Activated CD4-positive, alpha-beta T cell treated with anti-CD3 and anti-CD28 coated beads, Interleukin-2, amount 10 ng/mL, durations not matched to agents 7 days and 5 days (primary cell): ENCODE measurements at places on chromosomes 6 and 20. TPM values are rescaled to one million over a fixed set of nuclear protein-coding genes. Genes with fewer than 3 reads are reported as not detected.
A peak's percentile ranks its signal among the peaks of the same experiment; 100 is the strongest.

DNA sequence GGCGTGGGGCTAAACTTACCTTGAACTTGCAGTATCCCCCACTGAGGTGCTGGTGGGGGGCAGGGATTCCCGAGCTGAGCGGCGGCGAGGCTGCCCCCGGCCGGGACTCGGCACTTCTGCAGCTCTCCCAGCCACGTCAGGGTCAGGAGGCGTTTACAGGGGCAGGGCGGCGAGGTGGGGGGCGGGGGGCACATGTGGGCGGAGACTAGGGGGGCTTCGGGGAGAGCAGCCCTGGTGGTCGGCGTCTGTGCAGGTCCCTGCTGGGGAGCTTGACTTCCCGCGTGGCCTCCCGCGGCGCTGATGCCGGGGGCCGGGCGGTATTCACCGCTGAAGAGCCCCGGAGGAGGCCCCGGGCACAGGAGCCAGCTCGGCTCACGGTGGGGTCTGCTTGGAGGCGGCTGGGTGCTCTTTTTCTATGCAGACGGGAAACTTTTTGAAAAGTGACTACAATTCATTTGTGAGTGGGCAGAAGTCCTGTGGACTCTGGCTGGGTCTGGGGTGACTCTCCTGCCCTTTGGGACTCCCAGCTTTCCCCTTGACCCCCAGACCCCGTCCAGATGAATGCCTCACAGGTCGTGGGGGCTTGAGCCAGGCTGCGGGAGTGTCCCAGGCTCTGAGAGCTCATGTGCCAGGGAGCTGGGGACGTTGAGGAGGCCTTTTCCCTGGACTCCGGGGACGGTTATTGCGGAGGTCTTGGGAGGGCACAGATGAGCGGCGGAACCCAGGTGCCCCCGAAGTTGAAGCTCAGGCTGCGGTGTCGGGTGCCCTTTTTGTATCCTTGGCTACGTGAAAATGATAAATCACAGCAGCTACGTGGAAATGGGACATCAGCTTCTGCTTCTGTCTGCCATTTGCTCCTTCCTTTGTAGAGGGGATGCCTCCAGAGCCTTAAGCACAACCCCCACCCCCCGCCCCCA, 75.9 kb upstream of the GATA5 start:
- H3K4me3 ChIP-seq = no peak overlapping the region
- H3K27ac ChIP-seq = no peak overlapping the region
- DNase-seq = no peak
- H3K27me3 ChIP-seq = peaks cover 33% of the 10 kb centered on the region
- H3K36me3 ChIP-seq = no peaks in the 10 kb centered on the region

- no peak for DNase-seq
- H3K4me1 ChIP-seq = peaks cover 5% of the 10 kb centered on the region
Observed at GRCh38 chr20:23131766-23132165, 45.6 kb upstream of the CD93 start.

- no peaks in the 10 kb centered on the region for H3K27me3 ChIP-seq
- H3K4me1 ChIP-seq = no peaks in the 10 kb centered on the region
- H3K4me3 ChIP-seq = no peak overlapping the region
- peaks cover 10% of the 10 kb centered on the region for H3K36me3 ChIP-seq
- H3K27ac ChIP-seq = no peak overlapping the region
- DNase-seq = no peak
Observed at GRCh38 chr20:25025091-25025861, 32.7 kb downstream of the ACSS1 start.

- no peaks in the 10 kb centered on the region for H3K27me3 ChIP-seq
- peaks cover 31% of the 10 kb centered on the region for H3K4me1 ChIP-seq
- H3K4me3 ChIP-seq = peak overlapping the region; percentile 95
- peaks cover 35% of the 10 kb centered on the region for H3K36me3 ChIP-seq
- H3K27ac ChIP-seq = peak overlapping the region; percentile 92
Observed at GRCh38 chr20:36606158-36607066, 833 bp downstream of the RAB5IF start.

- H3K27me3 ChIP-seq = no peaks in the 10 kb centered on the region
- no peak overlapping the region for H3K27ac ChIP-seq
- no peaks in the 10 kb centered on the region for H3K36me3 ChIP-seq
- no peaks in the 10 kb centered on the region for H3K4me1 ChIP-seq
Observed at GRCh38 chr20:13286607-13287006, 65.5 kb downstream of the ISM1 start.

PPP1R16B gene
- 67.4 TPM for total RNA-seq

- no peak for DNase-seq
- H3K4me3 ChIP-seq = no peak overlapping the region
- H3K36me3 ChIP-seq = no peaks in the 10 kb centered on the region
- peaks cover 3% of the 10 kb centered on the region for H3K4me1 ChIP-seq
- no peaks in the 10 kb centered on the region for H3K27me3 ChIP-seq
Observed at GRCh38 chr6:35036059-35036827, 104.9 kb downstream of the TCP11 start.

DNA sequence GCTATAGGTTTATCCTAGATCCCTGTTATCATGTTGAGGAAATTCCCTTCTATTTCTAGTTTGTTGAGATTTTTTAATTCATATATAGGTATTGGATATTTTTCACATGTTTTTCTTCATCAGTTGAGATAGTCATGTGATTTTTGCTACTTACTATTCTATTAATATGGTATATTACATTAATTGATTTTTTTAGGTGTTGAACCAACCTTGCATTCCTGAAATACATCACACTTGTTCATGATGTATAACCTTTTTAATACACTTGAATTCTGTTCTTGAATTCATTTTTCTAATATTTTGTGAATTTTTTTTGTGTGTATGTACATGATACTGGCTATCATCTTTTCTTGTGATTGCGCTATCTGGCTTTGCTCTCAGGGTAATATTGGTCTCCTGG, 25.5 kb upstream of the CAP2 start:
- no peaks in the 10 kb centered on the region for H3K4me1 ChIP-seq
- no peak overlapping the region for H3K27ac ChIP-seq
- no peaks in the 10 kb centered on the region for H3K36me3 ChIP-seq
- DNase-seq = no peak
- H3K27me3 ChIP-seq = peaks cover 2% of the 10 kb centered on the region

MAS1 gene
- not detected for total RNA-seq

- H3K4me3 ChIP-seq = peak overlapping the region; percentile 2
- H3K27me3 ChIP-seq = peaks cover 10% of the 10 kb centered on the region
- peaks cover 6% of the 10 kb centered on the region for H3K36me3 ChIP-seq
- H3K4me1 ChIP-seq = peaks cover 17% of the 10 kb centered on the region
Observed at GRCh38 chr20:3420211-3420707, 12.8 kb upstream of the DNAAF9 start.

- no peaks in the 10 kb centered on the region for H3K4me1 ChIP-seq
- no peak overlapping the region for H3K27ac ChIP-seq
- no peak overlapping the region for H3K4me3 ChIP-seq
- H3K27me3 ChIP-seq = no peaks in the 10 kb centered on the region
- DNase-seq = no peak
Observed at GRCh38 chr6:36718560-36718959, 20.9 kb downstream of the RAB44 start.

TPD52L1 gene
- total RNA-seq = not detected

EPPIN gene
- not detected for total RNA-seq

PHACTR1 gene
- total RNA-seq = 0.19 TPM

DNA sequence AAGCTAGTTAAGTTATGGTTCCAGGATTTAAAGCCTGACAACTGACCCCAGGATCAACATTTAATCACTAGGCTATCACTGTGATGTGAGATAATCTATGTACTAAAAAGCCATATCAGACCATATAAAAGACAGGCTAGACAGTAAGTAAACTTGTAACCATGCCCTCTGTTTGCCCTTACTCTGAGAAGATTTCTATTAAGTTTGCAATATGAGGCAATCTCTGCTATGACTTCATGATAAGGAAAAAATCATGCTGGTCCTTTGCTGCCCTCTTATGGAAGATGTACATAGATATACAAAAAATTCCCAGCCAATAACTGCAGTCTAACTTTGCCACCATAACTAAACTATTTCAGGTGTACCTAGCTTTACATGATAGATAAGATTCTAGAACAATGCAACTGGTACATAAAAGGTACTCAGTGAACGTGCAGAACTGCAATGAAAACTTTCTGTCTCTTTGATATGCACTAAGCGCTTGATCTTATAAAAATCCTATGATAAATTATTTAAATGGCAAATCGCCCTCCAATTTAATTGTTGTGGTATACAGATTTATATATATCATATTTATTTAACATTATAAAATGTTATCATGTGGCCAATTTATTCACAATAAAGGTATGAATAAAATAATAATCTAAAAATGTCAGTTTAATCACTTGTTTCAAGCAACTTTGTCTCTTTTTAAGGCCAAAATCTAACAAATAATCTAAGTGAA, 70.5 kb downstream of the FAM217A start:
- H3K27ac ChIP-seq = no peak overlapping the region
- no peaks in the 10 kb centered on the region for H3K27me3 ChIP-seq
- H3K4me3 ChIP-seq = no peak overlapping the region
- peaks cover 26% of the 10 kb centered on the region for H3K36me3 ChIP-seq

LY6G5C gene
- 1.7 TPM for total RNA-seq

GRCh38 chr6:166206066-166206465, 38.4 kb upstream of the TBXT start:
- no peak overlapping the region for H3K27ac ChIP-seq
- no peaks in the 10 kb centered on the region for H3K36me3 ChIP-seq
- H3K27me3 ChIP-seq = peaks cover 25% of the 10 kb centered on the region
- DNase-seq = no peak

DNA sequence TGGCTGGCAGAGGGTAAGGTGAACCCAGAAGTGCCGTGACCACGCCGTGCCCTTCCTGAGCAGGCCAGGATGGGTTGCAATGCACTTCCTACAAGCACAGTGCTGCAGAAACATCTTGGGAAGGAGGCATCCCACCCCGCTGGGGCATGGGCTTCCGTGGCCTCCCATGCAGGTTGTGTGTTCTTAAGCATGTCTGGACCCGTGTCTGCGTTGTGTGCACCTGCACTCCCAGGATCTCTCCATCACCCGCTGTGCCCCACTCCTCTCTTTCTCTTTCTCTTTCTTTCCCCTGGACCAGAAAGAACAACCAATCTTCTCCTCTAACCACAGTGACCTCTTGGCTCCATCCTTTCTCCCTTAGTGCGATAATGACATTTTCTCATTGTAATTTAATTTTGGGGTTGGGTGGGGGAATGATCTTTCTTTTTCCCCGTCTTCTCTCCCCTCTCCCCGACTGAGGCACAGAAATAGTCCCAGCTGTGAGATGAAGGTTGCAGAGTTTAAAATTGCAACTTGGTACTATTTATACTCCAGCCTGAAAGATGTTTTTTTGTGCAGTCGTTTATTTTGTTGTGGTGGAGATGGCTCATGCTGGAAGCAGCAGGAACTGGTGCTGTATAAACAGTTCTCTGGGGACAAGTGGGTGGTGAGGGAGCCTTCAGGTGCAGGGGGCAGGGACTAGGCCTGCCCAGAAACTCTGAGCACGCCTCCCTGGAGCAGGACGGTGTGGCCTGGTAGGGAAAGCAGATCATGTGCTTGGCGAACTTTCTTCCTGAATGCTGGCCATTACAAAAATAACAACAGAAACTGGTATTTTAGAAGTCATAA, 20.5 kb downstream of the BCAS4 start:
- peaks cover 18% of the 10 kb centered on the region for H3K36me3 ChIP-seq
- peak overlapping the region; percentile 51 for H3K4me3 ChIP-seq
- H3K27ac ChIP-seq = peak overlapping the region; percentile 81
- peak; percentile 17 for DNase-seq
- peaks cover 52% of the 10 kb centered on the region for H3K4me1 ChIP-seq
- no peaks in the 10 kb centered on the region for H3K27me3 ChIP-seq

- H3K27me3 ChIP-seq = no peaks in the 10 kb centered on the region
- no peak overlapping the region for H3K27ac ChIP-seq
- no peaks in the 10 kb centered on the region for H3K4me1 ChIP-seq
- no peak overlapping the region for H3K4me3 ChIP-seq
- H3K36me3 ChIP-seq = peaks cover 2% of the 10 kb centered on the region
Observed at GRCh38 chr6:125074120-125074519, 79.5 kb upstream of the TPD52L1 start.

GRCh38 chr6:166675736-166676135, 48.7 kb upstream of the RPS6KA2 start:
- peaks cover 16% of the 10 kb centered on the region for H3K27me3 ChIP-seq
- H3K36me3 ChIP-seq = no peaks in the 10 kb centered on the region
- H3K4me1 ChIP-seq = peaks cover 3% of the 10 kb centered on the region
- H3K27ac ChIP-seq = no peak overlapping the region
- no peak overlapping the region for H3K4me3 ChIP-seq

TGM3 gene
- not detected for total RNA-seq

DNA sequence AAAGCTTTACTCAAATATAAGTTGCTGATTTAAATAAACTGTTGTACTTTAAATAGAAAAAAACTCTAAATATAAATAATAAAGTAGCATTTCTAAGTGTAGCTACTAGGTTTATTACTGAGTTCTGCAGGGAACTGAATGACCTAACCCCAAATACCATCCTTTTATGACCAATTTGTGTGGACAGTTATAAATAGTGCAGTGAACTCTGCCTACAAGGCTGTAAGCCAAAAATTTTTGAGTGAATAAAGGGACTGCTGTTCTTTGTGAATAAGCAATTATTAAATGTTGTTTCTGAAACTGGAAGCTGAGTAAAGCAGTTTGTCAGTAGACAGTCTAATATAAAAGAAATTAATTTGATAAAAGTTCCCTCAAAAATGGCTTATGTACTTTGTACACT, 90.8 kb upstream of the ELOVL5 start:
- H3K4me3 ChIP-seq = no peak overlapping the region
- no peak overlapping the region for H3K27ac ChIP-seq
- peaks cover 5% of the 10 kb centered on the region for H3K27me3 ChIP-seq
- peaks cover 1% of the 10 kb centered on the region for H3K4me1 ChIP-seq
- H3K36me3 ChIP-seq = no peaks in the 10 kb centered on the region

- no peaks in the 10 kb centered on the region for H3K4me1 ChIP-seq
- no peak for DNase-seq
- H3K4me3 ChIP-seq = no peak overlapping the region
- H3K36me3 ChIP-seq = no peaks in the 10 kb centered on the region
- no peak overlapping the region for H3K27ac ChIP-seq
Observed at GRCh38 chr6:46236752-46237151, 66.0 kb upstream of the ENPP5 start.

B3GAT2 gene
- 0.05 TPM for total RNA-seq

GRCh38 chr20:60358101-60358500, 399.9 kb downstream of the CDH26 start:
- H3K27me3 ChIP-seq = no peaks in the 10 kb centered on the region
- no peaks in the 10 kb centered on the region for H3K36me3 ChIP-seq
- no peak overlapping the region for H3K27ac ChIP-seq
- no peak for DNase-seq
- no peak overlapping the region for H3K4me3 ChIP-seq
- H3K4me1 ChIP-seq = no peaks in the 10 kb centered on the region

- peaks cover 6% of the 10 kb centered on the region for H3K36me3 ChIP-seq
- H3K27me3 ChIP-seq = peaks cover 22% of the 10 kb centered on the region
- peaks cover 2% of the 10 kb centered on the region for H3K4me1 ChIP-seq
- no peak for DNase-seq
- no peak overlapping the region for H3K4me3 ChIP-seq
Observed at GRCh38 chr20:58486207-58486606, 29.0 kb downstream of the APCDD1L start.

ABT1 gene
- total RNA-seq = 24.9 TPM

KIAA0408 gene
- 4.4 TPM for total RNA-seq

GRCh38 chr6:15441981-15442380, 196.1 kb downstream of the JARID2 start:
- H3K4me1 ChIP-seq = peaks cover 78% of the 10 kb centered on the region
- H3K4me3 ChIP-seq = no peak overlapping the region
- no peaks in the 10 kb centered on the region for H3K27me3 ChIP-seq
- no peak for DNase-seq
- no peak overlapping the region for H3K27ac ChIP-seq
- H3K36me3 ChIP-seq = peaks cover 15% of the 10 kb centered on the region
